ENCODE measurements at places on chromosomes 6 and 20. TPM values are rescaled to one million over a fixed set of nuclear protein-coding genes. Genes with fewer than 3 reads are reported as not detected.

DNA sequence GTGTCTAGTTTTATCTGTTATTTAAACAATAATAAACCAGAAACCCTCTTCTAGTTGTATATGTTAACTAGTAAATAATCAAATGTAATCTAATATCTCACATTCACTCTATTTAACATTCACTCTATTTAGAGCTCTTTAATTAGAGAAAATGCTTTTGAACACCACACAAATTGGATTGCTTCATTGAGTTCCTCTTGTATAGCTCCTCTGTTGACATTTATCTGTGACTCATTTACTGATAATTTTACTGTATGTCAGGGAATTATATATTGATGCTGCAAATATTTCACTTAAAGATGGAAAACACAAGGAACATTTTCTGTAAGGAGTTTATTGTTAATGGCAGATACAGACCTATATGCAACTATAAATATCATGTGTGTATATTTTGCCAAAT is 594.6 kb downstream of the COL12A1 start:
- no peak overlapping the region for H3K27ac ChIP-seq
- H3K4me1 ChIP-seq: no peaks in the 10 kb centered on the region
- no peaks in the 10 kb centered on the region for H3K36me3 ChIP-seq
- no peak overlapping the region for H3K4me3 ChIP-seq

Gene EMILIN3
- not detected for total RNA-seq

Gene CNKSR3
- 1.1 TPM for total RNA-seq

Gene FOXP4
- total RNA-seq: 11.3 TPM

Gene HM13
- 137 TPM for total RNA-seq

All from activated naive CD8-positive, alpha-beta T cell treated with anti-CD3 and anti-CD28 coated beads for 36 hours (primary cell).